ENCODE measurements at places on chromosomes 12 and 14.

GRCh38 chr12:22117563-22118237, 71.7 kb downstream of the CMAS start:
- DNase-seq = no peak

GRCh38 chr14:85316701-85317410, 213.1 kb upstream of the FLRT2 start:
- DNase-seq = no peak

- no peak for DNase-seq
These were observed 6.1 kb downstream of the KRT81 start for GRCh38 chr12:52285172-52285745.

DNA sequence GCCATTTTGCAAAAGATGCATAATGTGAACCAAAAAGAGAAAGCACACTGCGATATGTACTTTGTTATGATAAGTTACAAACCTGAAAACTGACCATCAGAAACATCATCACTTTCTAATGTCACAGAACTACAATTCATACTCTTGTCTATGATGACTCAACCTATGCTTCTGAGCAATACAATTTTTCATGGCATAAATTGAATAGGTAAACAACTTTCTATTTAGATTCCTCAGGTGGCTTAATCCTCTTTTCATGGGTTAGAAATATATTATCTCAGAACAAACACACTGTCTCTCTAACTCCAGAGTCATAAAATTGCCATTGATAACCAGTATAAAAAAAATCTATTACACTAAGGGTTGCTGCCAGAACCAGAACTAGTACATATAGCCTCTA, 1715.0 kb upstream of the FLRT2 start:
- no peak for DNase-seq

GRCh38 chr12:9662488-9662887, 7.0 kb upstream of the CLEC2D start:
- no peak for DNase-seq

- peak; percentile 34 for DNase-seq
These were observed 3.4 kb upstream of the ARHGAP5 start for GRCh38 chr14:32073537-32074189.

- no peak for DNase-seq
These were observed 90.2 kb downstream of the TTLL5 start for GRCh38 chr14:75751296-75751695.

GRCh38 chr12:68800294-68800693, 7.7 kb upstream of the MDM2 start:
- DNase-seq = no peak

DNA sequence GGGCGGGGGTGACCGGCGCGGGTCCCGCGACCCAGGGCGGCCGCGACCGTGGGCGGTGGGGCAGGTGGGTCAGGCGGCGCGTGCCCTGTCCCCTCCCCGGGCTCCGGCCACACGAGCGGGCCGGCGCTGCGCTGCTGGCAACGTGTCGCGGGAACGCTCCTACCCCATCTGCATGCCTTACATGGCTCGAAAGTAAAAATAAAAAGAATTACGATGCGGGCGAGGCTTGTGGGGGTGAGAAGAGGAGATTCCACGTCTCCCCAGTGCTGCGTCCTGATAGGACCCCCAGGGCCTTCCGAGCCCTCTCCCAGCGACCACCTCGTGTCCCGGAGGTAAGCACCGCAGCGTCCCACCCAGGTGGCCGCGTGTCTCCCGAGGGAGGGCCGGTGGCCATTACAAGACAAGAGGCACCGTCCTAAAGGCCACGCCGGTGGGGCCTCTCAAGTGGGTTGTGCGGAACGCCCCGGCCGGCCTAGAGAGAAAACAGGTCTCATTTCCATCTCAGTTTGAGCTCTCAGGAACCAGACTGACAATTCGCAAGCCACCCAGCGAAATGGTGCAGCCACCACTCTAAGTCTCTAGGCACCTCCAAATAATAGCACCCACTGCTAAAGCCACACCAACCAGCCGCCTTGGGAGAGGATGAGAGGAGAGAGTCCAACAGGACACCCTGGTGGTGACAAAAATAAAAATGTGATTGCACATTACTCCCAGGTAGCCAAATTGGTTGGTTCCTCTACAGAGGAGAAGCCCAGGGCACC, 612 bp upstream of the FOXN3 start:
- DNase-seq = peak; percentile 49

DNA sequence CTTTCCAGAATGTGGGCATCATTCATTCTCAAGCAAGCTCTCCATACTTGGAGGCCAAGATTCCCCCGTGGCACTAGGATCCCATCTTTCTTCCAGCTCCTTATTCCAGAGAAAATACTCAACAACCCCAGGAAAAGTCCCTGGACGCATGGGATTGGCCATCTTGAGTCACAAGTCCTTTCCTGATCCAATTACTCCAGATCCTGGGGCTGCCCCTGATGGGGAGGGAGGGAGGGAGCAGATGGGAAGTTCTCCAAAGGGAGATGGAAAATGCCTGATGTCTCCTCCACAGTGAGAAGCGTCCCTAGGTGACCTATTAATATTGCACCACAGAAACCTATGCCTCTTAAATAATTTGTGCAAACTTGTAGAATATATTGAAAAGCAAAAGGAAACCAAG, 12.4 kb upstream of the KCNK13 start:
- no peak for DNase-seq

DNA sequence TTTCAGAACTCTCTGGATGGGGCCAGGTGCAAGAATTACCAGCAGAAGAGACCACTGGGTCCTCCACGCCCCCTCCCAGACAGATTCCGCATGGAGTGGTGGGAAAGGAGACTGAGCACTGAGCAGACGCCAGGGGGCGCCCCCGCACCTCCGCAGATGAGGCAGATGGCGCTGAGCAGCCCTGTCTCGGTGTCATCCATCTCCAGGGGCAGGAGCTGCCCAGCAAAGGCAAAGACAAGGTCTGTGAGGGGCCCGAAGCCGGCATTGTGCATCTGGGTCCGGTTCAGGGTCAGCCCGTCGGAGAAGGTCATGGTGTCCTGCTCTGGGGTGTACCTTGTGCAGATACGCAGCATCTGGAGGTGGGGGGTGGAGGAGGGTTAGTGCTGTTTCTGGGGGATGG, 6.3 kb upstream of the ITGB7 start:
- peak; percentile 85 for DNase-seq

- DNase-seq = no peak
These were observed 390.1 kb upstream of the RGS6 start for GRCh38 chr14:71541973-71542690.

DNA sequence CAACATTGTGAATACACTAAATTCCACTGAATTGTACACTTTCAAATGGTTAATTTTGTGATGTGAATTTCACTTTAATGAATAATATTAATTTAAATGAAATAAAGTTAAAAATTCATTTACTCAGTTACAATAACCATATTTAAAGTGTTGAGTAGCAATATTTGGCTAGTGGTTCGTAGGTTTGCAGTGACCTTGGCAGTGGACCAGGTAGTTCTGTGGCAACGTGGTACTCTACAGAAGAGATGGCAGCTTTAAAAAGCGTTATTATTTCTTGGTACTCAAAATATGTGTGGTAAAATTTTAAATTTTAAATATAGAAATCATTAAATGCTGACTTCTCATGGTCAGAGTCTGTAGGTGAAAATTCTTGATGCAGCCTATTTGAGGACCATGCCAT, 51.6 kb downstream of the AEBP2 start:
- peak; percentile 13 for DNase-seq
